ENCODE measurements at places on chromosomes 2 and 18. TPM values are rescaled to one million over a fixed set of nuclear protein-coding genes. Genes with fewer than 3 reads are reported as not detected.

DNA sequence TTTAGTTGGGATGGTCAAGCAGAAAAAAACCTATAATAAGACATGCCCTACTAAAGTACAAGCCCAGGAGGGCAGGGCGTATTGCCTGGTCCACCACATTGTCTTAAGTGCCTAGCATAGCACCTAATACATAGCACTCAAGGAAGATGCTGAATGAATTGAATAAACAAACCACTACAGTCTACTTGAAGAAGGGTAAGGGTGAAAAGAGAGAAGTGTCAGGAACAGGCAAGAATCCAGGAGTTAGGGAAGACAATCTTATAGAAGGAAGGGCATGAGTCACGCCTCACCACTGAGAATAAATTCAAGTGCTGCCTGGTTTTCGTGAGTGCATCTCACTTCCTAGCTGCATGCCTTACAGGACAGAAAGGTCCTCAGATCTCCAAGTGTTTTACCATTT lies 13.9 kb downstream of the SLC19A3 start:
- no peak for DNase-seq

GRCh38 chr18:57728941-57729511 lies 74.1 kb downstream of the ATP8B1 start:
- DNase-seq, result no peak

DNA sequence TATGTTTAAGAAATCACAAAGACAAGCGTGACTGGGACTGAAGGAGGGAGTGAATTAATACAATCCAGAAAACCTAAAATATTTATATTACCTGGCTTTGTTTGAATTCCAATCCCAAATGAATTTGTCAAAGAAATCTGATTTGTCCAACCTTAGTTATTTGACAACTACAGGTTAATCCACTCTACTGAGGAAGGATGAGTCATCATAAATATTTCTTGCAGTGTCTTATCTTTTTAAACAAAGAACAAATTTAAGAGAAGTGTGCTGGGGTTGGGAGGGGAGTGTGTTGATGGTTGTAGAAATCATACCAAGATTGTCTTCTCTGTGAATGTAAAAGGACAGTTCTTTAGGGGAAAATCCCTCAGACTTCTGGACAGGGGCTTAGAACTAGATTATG lies 1106.3 kb upstream of the SLC39A10 start:
- no peak for DNase-seq

DNA sequence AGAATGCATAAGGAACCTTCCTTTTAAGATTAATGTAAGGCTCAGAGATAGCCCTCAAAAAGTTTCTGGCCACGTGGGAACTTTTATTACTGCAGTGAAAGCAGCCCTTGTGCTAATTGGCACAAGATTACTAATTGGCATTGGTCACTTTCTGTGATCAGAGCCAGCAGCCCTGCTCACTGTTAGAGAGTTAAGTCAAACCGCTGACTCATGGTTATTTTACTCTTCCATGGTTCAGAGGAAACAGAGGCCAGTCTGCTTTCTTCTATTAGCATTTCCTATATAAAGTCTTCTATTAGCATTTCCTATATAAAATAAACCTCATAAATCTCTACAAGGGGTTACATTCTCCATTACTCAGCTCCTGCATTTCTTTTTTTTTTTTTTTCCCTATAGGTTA lies 1.5 kb upstream of the SLC35G4 start:
- no peak for DNase-seq

GRCh38 chr2:25649786-25650185 lies 23.6 kb downstream of the DTNB start:
- DNase-seq, result no peak

DNA sequence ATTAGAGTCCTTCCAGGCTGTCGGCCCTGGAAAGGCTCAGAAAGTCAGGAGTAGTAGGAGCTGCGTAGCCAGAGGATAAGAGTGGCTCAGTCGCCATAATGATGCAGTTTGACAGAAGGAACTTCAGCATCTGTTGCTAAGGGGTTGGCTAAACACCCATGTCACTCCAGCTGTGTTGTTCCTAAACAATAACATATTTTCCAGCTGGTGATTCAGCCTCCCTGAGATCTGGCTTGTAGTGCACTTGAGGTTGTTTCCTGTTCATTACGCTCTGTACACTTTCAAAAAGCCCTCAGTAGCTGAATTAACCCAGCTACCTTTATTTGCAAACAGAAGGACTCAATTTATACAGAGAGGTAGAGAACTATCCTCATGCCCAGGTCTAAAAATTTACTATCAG lies 39.7 kb upstream of the EPAS1 start:
- no peak for DNase-seq

DNA sequence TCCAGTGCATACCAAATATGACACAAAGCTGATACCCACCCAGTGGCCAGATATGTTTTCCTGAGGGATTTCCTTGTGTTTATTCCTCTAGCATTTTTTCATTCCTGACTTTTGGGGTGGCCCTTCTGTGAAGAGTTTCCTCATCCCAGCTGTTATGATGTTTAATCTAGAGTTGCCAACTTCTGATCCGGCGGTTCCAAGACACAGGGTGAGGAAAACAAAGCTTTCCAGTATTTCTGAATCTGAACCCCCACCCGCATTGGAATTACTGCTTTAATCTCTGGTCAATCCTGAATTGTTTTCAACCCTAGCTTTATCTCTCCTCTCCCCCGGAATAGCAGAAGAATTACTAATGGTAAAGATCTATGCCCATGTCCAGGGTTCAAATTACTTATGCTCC lies 39.2 kb upstream of the PNPT1 start:
- DNase-seq, result no peak

GRCh38 chr2:137948894-137949293 lies 15.4 kb upstream of the HNMT start:
- no peak for DNase-seq

DNA sequence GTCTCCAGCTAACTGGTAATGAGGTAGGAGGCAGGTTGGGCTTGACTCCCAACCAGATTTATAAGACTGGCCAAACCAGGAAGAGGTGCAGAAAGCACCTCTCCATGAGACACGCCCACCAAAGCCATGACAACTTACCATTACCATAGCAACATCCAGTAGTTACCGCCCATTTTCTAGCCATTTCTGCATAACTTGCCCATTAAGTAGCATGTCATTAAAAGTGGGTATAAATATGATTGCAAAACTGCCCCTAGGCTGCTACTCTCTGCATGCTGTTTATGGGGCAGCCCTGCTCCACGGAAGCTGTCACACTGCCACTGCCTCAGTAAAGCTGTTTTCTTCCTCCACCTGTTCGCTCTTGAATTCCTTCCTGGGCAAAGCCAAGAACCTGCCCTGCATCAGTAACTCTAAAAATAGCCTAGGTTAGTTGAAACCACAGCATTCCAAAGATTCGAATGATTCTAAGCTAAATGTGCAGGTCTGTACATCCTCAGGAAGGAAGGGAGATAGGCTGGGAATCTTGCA lies 131.9 kb downstream of the ATL2 start:
- DNase-seq, result no peak

GRCh38 chr2:142415461-142415860 lies 284.6 kb upstream of the LRP1B start:
- DNase-seq, result no peak

DNA sequence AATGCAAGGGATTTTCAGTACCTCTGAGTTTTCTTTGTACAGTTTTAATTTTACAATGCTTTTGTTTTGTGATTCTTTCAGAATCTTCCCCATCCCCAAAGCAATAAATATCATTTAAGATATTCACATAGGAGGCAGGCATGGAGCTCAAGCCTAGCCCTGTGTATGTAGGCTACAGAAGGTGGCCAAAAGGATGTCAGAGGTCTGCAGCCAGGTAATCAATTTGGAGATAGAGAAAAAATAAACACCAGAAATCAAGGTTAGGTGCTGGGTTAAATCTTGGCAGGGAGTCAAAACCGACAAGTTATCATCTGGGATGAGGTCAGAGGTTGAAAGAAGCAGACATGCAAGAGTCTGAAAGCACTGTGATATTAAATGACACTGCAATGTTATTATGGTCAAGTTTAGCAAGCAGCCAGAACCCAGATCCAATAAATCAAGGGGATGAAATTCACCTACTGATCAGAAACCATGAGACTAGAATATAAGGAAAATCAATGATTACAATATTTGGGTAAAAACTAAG lies 45.1 kb upstream of the LRP1B start:
- DNase-seq, result no peak

GRCh38 chr2:60437080-60437696 lies 116.3 kb downstream of the BCL11A start:
- no peak for DNase-seq

GRCh38 chr18:70416496-70416895 lies 127.7 kb downstream of the SOCS6 start:
- DNase-seq, result no peak

DNA sequence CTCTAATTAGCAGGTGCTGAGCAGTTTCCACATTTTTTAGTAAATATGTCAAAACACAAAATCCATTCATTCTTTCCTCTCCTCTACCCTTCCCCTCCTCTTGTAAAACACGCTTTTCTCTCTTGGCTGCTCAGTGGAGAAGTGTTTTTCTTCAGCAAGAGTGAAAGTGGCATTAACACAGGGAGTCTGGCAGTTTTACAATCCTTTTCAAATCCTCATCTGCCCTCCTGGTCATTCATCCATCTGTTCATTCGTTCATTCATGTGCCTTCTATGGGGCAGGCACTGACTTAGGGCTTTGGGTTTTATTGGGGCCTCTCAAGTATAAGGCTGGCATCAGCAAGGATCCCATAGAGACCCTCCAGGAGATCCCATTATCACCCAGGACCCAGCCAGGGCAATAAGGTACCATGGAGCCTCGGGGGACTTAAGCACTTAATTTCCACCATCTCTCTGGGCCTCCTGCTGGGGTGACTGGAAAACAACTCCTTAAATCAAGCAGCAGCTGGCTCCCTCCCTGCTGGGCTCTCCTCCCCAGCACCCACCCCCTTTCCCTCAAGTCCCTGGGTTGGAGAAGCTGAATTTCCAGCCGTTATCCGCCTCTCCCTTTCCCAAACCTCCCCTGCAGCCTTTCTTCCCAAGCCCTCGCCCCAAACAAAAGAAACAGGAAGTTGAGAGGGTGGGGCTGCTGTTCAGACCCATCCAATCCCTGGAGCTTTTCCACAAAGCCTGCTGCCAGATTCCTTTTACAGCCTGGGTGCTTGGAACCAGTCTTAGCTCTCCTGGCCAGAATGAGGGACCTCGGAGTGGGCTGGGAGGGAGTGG lies 32.6 kb downstream of the MARCHF4 start:
- no peak for DNase-seq

- no peak for DNase-seq
Observed at GRCh38 chr2:226600802-226601201, 198.8 kb downstream of the IRS1 start.

DNA sequence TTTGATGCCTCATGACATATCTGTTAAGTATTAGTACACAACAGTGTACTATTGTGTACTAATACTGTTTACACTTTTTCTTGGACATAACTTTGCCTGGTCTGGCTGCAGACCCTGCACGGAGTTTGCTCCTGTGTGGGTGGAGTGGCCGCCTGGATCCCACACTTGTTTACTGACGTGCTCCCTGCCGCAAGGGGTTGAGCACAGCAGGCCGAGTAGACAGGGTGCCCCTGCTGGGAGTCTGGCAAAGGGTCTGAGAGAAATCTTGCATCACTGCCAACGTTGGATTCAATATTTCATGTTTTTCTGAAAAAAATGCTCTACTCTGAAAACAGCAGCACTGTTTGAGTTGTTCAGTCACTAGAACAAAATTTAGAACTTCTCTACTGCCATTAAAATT lies 59.0 kb downstream of the PDK1 start:
- DNase-seq, result no peak

DNA sequence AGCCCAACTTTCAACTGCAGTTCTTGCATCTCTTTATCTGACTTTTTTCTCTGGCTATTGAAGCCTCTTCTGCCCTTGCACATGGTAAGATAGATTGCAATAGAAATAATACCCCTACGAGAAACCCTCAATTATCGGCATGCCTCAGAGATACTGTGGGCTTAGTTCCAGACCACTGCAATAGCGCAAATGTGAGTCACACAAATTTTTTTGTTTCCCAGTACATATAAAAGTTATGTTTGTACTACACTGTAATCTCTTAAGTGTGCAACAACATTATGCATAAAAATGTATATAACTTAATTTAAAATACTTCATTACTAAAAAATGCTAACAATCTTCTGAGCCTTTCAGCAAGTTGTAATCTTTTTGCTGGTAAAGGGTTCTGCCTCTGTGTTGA lies 124.7 kb downstream of the PDE1A start:
- DNase-seq, result no peak

GRCh38 chr2:204486805-204487204 lies 58.5 kb upstream of the PARD3B start:
- DNase-seq, result no peak

DNA sequence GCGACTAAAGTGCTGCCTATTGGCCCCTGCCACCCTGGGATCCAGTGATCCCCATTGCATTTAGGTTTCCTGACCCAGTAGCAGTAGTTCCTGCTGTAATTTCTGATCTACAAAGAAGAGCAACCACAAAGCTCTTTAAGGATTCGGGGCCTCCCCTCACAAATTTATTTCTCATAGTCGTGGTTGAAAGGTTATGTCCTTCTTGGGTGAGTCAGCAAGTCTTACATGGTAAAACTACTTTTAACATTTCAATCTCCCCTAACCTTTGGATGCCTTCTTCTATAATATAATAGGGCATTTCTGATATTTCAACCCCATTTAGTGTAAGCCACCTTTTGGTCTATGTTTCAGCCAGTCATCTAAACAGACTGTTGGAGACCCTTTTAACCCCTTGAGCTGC lies 14.9 kb downstream of the PIKFYVE start:
- no peak for DNase-seq

DNA sequence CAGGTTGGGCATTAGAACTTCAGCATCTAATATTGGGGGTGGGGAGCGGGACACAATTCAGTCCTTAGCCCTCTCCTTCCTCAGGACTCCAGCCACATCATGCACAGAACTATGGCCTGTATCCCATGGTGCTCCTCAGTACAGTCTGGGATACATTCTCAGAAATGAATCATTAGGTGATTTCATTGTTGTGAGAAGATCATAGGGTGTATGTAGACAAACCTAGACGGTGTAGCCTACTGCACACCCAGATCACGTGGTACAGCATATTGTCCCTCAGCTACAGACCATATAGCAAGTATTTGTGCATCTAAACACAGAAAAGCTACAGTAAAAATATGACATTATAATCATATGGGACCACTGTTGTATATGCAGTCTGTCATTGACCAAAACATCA lies 23.2 kb upstream of the IMP4 start:
- DNase-seq, result no peak

- DNase-seq, result peak; percentile 76
Observed at GRCh38 chr2:176473177-176473576, 203.9 kb downstream of the MTX2 start.

Gene ZNF532
- total RNA-seq, result 71.0 TPM

Gene ANKRD62
- 0.55 TPM for total RNA-seq

Gene CAPN14
- 0.27 TPM for total RNA-seq

Gene TTC27
- total RNA-seq, result 14.4 TPM

Gene CNDP1
- total RNA-seq, result not detected

Gene FZD7
- total RNA-seq, result 46.4 TPM

Gene FOXI3
- total RNA-seq, result not detected

Gene NLRC4
- 1.6 TPM for total RNA-seq

Gene TEKT4
- total RNA-seq, result not detected

Gene MROH2A
- not detected for total RNA-seq

Gene PAIP2B
- 12.2 TPM for total RNA-seq

Gene ALK
- 1.2 TPM for total RNA-seq
